Omental fat pad (tissue), 4 donors: ENCODE measurements at places on chromosomes 6 and 20.

DNA sequence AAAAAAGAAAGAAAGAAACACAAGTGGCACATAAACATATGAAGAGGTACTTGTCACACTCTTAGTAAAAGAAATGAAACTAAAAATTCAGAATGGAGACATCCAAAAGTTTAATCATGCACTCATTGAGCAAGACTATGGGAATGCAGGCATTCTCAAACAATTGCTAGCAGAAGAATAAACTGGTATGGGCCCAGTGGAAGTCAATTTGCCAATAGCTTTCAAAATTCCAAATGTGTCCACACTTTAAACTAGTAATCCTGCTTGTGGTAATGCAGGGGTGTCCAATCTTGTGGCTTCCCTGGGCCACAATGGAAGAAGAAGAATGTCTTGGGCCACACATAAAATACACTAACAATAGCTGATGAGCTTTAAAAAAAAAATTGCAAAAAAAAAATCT, 97.4 kb downstream of the EPB41L2 start:
- DNase-seq, result no peak

GRCh38 chr6:38068854-38069590, 249.5 kb downstream of the ZFAND3 start:
- DNase-seq, result no peak

DNA sequence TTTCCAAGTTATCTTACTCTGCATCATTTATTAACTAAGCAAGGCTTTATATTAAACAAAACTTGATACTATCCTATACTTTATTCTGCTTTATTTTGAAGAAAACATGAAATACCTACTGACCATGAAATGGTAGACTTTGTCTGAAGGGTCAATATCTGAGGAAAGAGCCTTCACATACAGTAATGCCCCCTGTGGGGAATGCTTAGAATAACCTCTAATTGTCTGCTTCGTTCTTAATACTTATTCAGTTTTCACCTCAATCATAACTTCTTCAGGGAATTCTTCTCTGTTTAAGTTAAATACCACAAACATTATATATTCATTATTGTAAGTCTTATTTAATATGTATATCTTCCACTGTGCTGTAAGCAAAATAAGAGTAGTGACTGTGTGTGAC, 498.9 kb upstream of the MANEA start:
- no peak for DNase-seq

DNA sequence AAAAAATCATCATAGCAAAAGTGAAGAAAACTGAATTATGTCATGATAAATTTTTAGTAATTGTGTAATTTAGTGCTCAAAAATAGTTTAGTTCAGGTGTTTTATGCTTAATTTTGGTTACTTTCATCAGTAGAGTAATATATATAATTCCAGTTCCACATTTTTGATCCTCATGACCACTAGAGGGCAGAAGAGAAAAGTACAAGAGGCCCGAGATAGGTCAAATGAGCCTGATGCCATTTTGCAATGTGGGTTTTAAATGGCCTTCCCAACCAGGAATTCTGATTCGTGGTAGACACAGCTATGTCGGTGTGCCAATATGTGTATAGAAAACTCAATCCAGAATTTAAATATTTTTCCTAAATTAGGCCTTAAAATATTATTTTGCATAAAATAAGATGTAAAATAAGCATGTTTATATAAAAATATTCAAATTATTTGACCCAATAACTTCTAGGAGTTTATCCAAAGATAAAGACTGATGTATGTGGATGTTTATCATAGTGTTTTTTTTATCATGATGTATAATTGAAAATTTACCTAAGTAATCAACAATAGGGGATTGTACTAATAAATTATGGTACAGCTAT, 159.7 kb upstream of the RPS6KA2 start:
- DNase-seq, result no peak

DNA sequence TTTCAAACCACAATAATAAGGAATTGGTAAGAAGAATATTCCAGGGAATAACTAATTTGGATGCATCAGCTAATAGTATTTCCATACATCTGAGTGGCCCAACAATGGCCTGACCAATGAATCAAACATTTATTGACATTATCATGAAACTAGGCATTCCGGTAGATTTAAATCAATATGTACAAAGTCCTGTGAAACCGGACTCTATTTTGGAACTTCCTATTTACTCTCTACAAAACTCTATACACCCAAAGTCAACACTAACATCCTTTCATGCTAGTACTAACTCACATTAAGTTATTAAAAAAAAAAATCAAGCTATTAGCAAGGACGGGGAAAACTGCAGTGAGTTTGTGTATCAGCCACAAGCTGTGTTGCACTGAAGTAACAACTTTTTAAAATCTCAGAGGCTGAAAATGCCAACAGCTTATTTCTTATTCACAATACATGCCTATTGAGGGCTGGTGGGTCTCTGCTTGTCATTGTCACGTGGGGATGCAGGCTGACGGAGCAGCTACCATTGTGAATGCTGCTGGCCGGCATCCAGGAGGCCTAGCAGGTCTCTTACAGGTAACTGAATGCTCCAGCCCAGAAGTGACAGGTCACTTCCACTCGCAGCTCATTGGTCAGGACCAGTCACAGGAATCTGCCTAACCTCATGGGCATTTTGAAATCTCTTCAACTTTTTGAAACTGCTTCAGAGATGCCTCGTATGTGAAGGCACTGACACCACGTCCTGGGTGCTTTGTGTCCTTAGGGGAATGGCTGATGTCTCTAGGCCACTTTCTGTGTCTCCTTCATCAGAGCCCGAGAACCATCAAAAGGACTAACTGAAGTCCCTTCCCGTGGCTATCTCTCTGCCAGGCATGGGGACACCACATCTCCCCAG, 76.3 kb downstream of the SLC22A23 start:
- DNase-seq, result no peak

DNA sequence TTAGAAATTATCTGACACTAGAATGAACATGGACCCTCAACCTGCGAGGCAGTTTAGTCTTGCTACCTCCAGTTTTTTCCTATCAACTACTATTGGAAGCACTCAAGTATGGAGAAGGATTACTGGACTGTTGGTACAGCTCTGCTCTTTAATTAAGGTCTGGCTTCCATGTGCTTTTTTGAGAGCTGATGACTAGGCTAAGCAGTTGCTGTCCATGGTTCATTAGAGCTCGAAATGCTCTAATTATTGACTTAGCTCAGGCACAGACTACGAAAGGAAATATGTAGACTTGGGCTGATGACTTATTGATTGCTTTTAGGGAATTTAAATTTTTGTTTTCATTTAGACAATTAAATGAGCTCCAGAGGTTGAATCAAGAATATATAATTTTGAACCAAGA, 1281.6 kb downstream of the HACE1 start:
- no peak for DNase-seq

DNA sequence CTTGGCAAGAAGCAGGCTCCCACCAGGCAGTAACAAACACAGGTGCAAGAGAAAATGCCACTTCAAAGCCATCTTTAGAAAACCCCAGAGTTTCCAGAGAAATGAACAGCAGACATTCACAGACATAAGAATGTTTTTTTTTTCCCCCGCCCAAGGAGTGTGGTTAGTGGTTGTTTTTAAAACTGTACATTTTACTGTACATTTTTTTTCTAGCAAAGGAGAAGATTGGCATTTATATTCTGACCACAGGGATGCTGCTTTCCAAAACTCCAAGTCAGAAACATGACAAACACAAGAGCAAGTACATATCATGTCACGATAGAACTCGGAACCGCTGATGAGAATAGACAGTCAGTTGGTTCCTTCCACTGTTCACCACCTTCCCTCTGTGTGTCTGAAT, 197.9 kb downstream of the LRFN2 start:
- no peak for DNase-seq

- DNase-seq, result no peak
These were observed 37.9 kb downstream of the CDH26 start for GRCh38 chr20:59996108-59996507.

DNA sequence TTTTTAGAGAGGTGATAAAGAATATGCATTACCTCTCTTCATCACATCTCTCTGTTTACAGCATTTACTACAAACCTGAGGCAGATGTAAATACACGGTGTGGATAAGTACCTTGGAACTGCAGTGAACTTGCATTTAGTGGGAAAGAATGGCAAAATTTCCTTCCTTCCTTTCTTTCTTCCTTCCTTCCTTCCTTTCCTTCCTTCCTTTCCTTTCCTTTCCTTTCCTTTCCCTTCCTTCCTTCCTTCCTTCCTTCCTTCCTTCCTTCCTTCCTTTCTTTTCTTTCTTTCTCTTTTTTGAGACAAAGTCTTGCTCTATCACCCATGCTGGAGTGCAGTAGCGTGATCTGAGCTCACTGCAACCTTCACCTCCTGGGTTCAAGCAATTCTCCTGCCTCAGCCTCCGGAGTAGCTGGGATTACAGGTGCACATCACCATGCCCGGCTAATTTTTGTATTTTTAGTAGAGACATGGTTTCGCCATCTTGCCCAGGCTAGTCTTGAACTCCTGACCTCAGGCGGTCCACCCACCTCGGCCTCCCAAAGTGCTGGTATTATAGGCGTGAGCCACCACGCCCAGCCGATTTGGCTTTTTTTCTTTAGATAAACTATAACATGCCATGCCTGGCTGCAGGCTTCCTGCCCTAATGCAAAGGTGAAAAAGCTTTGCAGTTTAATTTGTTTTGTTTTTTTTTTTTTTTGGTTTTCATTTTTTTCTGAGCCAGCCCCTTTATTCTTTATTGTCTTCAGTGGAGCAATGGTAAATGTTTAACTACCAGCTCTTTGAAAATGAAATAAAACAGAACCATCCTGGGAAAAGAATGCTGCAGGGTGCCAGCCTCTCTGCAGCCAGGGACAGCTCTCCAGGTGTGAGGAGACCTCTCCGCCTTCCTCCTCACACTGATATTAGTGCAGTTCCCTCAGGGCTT, 64.2 kb upstream of the NEDD9 start:
- DNase-seq, result no peak

DNA sequence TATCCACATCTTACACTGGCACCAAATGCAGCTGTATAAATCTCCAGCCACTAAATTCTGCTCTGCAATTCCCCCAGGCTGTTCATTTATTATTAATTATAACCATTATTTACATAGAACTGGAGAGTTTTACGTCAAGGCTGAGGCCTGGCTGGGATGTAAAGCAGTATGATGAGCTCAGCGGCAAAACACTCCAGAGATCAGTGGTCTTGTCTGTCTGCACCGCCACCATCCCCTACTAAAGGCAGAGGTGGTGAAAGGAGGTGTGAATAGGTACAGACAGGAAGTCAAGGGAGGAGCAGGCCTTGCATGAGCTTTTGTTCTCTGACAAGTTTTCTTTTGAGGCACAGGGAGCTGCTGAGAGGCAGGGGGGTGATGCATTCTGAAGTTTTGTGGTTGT, 159.9 kb upstream of the PCSK2 start:
- no peak for DNase-seq

DNA sequence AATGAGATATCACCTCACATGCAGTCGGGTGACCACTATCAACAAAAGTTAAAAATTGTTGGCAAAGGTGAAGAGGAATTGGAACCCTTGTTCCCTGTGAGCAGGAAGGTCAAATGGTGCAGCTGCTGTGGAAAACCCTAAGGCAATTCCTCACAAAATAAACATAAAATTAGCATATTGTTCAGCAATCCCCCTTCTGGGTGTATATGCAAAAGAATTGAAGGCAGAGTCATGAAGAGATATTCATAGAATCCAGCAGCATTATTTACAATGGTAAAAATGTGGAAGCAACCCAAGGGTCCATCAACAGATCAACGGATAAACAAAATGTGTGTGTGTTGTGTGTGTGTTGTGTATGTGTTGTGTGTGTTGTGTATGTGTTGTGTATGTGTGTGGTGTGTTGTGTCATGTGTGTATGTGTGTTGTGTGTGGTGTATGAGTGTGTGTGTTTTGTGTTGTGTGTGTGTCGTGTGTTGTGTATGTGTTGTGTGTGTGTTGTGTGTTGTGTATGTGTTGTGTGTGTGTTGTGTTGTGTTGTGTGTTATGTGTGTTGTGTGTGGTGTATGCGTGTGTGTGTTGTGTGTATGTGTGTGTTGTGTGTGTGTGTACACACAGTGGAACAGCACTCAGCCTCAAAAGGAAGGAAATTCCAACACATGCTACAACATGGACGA, 245.1 kb downstream of the ERMARD start:
- DNase-seq, result no peak

GRCh38 chr20:64067733-64068307, 4.8 kb downstream of the TCEA2 start:
- DNase-seq, result no peak

DNA sequence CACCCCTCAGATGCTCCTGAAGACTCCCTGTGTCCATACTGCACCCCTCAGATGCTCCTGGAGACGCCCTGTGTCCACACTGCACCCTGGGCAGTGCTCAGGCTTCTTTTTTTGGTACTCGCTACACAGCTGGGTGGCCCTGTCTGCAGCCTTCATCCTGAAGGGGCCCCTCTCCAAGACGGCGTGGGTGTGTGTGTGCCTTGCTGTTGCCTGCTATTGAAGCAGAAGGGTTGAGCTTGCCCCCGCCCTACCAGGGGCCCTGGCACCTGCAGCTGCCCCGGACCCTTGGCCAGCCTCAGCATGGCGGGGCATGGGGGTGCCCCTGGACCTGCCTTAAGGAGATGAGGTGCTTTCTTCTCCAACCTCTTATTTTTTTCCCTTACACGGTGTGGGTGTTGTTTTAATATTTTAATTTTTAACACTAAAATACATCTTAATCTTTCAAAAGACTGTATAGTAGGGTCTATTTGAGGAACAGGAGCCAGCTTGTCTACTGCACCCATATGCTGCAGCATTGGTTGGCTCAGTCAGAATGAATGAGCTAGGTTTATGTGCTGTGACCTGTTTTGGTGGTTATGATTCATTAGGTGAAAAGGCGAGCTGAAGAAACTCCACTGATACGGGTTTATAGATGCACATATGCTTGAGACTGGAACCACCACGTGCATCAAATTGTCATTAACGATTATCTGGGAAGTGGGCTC, 135.9 kb downstream of the AGPAT4 start:
- DNase-seq, result no peak

DNA sequence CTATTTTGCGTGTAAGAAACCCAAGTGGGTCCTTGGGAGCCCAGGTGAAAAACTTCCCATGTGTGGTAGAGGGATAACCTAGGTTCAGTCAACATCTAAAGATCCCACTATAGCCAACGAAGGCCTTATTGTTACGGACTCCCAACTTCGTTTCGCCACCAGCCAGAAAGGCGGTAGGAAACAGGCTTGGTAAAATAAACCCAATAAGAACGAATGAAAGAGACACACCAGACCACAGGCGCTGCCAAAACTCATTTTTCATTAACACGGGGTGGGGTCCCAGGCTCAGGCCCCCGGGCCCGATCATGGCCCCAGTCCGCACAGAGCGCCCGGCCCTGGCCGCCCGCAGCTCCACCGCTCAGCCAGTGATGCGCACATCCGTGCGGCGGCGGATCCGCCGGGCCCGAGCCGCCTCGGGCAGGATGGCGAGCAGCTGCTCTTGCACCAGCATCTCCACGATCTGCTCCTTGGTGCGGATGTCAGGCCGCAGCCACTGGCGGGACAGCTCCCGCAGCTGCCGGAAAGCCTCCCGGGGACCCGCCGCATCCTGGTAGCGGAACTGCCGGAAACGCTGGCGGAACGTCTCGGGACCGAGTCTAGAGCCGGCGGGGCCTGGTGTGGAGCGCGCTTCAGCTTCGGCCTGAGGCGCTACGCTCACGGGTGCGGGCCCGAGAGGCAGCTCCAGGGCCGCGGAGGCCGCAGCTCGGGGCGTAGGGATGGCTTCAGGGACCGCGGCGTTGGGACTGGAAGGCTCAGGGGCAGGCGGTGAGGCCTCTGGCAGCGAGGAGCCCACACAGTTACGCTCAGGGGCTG, 709 bp downstream of the SCAND1 start:
- DNase-seq, result no peak
